ENCODE measurements at places on chromosomes 7 and 10. TPM values are rescaled to one million over a fixed set of nuclear protein-coding genes. Genes with fewer than 3 reads are reported as not detected.

Gene PLAC9
- total RNA-seq, result not detected

Gene OPN4
- total RNA-seq, result not detected

Gene HYAL4
- total RNA-seq, result not detected

GRCh38 chr10:75658915-75659314, 227.5 kb downstream of the LRMDA start:
- no peak for DNase-seq

- no peak for DNase-seq
These were observed 262.1 kb upstream of the CACNA2D1 start for GRCh38 chr7:82705517-82706260.

GRCh38 chr7:25014756-25015155, 34.8 kb upstream of the OSBPL3 start:
- DNase-seq, result peak; percentile 88

DNA sequence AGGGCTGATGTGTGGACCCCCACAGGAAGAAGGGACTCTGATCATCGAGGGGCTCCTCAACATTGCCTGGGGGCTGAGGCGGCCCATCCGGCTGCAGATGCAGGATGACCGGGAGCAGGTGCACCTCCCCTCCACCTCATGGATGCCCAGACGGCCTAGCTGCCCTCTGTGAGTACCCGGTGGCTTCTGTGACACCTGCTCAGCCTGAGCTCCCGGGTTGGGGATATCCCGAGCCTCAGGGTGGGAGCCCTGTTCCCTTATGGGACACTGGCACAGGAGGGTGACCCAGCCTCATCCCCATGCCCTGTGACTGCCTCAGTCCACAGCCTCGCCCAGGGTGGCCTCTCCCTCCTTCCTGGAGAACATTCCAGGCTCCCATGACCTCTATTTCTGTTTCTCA, 3.9 kb upstream of the DEPP1 start:
- DNase-seq, result no peak
